ENCODE measurements at places on chromosomes 2 and 18.

DNA sequence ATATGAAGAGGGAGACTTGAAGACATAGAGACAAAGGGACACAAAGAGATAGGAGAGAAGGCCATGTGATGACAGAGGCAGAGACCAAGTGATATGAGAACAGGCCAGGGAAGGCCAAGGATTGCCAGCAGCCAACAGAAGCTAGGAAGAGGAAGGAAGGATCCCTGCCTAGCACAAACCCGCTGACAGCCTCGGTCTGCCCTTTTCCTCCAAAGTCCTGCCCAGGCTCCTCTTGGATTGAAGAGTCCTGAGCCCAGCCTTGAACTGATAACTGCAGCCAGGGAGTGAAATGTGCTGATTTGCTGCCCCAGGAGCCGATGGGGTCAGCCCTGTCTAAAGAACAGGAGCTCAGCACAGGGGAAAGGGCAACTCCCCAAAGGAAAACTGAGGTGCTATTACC is 76.6 kb downstream of the MCFD2 start:
- no peak for DNase-seq

GRCh38 chr18:58604311-58604710 is 24.6 kb downstream of the ALPK2 start:
- DNase-seq = no peak

- no peak for DNase-seq
Observed at GRCh38 chr18:10285283-10285640, 169.2 kb upstream of the APCDD1 start.

DNA sequence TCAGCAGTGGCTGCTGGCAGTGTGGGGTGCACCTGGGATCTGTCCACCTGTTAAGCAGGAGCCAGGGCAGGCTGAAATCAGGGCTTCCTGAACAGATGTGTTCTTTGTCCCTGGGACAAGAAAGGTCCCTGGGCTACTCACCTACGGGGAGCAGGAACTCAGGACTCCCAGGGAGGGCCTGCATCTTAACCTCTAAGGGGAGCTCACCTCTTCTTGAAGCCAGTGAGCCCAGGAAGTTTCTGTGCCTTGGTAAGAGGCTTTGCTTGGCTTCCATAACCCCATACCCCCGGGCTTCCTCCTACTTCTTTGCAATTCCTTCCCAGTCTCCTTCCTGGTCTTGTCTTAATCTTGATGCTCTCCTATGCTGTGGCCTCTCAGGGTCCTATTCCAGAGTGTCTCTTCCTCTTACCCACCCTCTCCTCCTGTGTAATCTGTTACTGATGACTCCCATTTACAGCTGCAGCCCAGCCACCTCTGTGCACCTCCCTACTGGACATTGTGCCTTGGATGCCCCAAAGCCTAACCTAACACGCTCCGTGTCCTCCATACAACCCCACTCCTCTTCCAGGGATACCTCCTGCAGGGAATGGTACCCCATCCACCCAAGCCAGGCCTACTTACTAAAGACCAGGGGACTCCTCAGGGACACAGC is 55.7 kb upstream of the MAPRE3 start:
- no peak for DNase-seq

DNA sequence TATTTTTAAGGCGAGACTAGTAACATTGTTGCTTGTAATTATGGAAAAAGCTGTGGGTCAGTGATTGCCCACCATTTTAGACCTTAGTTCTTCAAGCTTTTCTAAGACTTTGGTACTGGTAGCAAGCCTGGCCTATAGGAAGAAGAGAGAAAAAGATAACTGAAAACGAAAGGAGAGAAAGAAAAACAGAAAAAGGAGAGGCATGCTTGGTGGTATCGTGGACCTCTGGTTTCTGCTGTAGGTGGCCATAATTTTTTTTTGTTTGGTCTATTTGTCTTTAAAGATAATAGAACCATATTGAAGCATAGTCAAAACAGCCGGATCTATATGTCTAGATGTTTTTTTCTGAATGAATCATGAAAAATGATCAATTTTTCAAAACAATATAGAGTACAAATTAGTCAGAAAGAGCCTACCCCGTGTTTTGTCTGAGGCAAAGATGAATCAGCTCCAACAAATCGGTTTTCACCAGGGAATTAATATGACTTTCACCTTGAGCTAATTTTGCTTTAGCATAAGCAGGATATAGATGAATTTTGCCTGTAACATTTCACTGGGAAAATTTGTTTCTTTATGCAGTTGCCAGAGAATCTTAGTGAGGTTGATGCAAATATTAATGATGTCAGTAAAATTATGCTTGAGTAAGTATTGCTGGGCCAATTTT is 45.7 kb downstream of the CCDC85A start:
- DNase-seq = no peak

Data from HT-29 (cell line).